ENCODE measurements at places on chromosomes 13 and 19.

DNA sequence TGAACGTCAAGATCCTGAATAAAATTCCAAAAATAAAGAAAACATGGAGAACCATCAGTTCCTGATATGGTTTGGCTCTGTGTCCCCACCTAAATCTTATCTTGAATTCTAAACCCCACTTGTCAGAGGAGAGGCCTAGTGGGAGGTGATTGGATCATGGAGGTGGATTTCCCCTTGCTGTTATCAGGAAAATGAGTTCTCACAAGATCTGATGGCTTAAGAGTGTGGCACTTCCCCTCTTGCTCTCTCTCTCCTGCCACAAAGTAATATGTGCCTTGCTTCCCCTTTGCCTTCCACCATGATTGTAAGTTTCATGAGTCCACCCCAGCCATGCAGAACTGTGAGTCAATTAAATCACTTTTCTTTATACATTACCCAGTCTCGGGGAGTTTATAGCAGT lies 827.4 kb downstream of the GPC5 start:
- DNase-seq = no peak

- no peak for DNase-seq
Measured at GRCh38 chr13:63999614-64000305, 2584.1 kb upstream of the PCDH20 start.

GRCh38 chr13:34862311-34862710 lies 79.8 kb upstream of the NBEA start:
- no peak for DNase-seq

DNA sequence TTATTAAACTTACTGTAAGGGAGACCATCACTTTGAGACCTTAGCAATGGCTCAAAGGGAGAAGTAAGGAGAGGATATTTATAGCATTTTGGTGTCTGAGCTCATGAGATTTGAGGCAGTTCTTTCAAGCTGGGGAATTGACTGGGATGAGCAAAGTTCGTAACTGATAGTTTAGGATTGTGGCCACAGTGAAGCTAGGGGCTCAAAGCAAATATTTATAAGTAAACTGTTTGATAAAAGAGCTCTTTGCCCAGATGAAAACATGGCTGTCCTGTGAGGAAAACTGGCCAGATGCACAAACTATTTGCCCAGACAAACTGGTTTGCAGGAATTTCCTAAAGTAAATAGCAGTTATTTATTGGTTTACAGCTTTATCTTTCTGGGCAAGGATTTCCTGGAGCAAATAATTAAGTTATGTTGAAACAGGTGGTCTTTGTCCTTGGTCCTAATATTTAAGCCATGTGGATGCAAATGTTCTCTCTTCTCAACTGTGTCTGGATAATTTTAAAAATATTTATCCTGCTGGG lies 59.7 kb upstream of the TMTC4 start:
- DNase-seq = no peak

DNA sequence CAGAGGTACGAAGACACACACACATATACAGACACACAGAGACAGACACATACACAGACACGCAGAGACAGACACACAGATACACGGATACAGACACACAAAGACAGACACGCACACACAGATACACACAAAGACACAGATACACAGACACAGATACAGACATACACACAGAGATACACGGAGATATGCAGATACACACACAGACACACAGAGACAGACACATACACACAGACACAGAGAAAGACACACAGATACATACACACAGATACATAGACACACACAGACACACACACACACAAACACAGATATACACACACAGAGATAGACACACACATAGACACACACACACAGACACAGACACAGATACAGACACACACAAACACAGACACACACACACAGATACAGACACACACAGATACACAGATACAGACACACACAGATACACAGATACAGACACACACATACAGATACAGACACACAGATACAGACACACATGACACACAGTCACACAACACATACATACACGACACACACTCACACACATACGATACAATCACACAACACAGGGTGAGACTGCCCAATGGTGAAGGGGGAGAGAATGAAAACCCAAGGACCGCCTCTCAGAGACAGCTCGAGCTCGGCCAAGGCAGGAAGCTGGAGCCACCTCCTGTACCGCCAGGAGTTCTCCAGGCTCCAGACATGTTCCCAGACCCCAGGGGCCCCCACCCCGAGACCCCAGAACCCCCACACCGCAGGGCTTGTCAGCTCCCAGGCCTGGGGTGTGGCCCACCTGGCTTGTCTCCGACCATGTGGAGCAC lies 8.8 kb upstream of the CCER2 start:
- DNase-seq = no peak

DNA sequence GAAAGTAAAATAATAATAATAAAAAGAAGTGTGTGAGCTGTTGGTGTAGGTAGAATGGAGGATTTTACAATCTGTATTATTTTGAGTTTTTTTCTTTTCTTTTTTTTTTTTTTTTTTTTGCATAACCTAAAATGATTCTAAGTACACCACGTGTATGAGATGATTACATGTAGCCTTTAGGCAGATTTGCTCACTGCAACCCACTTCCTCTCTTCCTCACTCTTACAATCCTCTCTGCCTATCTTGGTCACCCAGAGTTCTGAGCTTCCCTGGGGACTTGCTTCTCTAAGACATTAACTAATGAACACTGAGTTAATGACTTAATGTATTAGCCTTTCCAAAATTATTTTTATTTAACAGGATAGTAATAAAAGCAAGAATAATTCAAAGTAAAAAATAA lies 1169.6 kb downstream of the EFNB2 start:
- no peak for DNase-seq

- DNase-seq = no peak
Measured at GRCh38 chr13:113557013-113557412, 27.5 kb upstream of the TFDP1 start.

DNA sequence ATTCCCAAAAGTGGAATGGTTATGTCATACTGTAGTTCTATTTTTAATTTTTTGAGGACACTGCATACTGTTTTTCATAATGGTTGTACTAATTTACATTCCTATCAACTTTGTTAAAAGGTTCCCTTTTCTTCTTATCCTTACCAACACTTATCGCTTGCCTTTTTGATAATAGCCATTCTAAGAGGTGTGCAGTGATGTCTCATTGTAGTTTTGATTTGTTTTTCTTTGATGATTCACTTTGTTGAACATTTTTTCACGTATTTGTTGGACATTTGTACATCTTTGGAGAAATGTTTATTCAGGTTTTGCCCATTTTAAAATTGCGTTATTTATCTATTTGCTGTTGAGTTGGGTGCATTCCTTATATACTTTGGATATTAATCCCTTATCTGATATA lies 188.8 kb upstream of the SPRY2 start:
- DNase-seq = no peak

DNA sequence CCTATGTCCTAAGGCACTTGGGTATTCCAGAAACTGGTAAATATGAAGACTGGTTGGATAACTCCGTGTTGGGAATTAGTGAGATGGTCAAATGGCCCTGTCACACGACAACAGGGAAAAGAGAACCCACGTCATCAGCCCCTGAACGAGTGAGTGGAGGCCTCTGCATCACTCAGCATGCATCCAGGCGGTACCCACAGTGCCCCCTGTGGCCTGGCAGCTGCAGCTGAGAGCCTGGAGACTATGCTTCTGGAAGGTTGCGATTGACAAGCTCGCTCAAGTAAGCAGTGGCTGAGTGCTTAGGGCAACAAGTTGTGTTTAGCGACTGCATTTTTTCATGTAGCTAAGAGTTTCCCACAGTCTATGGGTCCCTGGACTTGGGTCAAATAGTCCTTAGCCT lies 55.9 kb downstream of the COL4A2 start:
- no peak for DNase-seq

- no peak for DNase-seq
Measured at GRCh38 chr19:43634506-43634871, 5.2 kb downstream of the CADM4 start.

DNA sequence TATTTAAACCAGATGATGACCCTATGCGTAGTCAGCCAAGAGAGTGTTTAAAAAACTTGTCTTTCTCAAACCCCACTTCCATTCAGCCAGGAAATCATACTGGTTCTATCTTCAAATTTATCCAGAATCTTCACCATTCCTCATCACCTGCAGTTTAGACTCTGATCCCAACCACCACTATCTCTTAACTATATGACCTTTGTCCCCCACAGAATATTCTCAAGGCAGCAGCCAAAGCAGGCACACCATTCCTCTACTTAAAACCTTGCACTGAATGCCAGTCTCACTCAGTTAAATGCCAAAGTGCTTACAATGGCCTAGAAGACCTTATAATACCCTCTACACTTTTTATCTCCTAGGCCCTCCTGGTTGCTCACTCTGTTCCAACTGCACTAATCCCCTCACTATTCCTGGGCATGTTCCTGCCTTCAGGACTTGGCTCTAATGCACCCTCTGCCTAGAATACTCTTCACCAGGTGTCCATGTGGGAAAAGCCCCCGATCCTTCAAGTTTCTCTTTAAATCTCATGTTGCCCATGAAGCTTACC lies 10.1 kb downstream of the SUCLA2 start:
- DNase-seq = no peak

- DNase-seq = no peak
Measured at GRCh38 chr13:94431987-94432386, 47.5 kb downstream of the DCT start.

DNA sequence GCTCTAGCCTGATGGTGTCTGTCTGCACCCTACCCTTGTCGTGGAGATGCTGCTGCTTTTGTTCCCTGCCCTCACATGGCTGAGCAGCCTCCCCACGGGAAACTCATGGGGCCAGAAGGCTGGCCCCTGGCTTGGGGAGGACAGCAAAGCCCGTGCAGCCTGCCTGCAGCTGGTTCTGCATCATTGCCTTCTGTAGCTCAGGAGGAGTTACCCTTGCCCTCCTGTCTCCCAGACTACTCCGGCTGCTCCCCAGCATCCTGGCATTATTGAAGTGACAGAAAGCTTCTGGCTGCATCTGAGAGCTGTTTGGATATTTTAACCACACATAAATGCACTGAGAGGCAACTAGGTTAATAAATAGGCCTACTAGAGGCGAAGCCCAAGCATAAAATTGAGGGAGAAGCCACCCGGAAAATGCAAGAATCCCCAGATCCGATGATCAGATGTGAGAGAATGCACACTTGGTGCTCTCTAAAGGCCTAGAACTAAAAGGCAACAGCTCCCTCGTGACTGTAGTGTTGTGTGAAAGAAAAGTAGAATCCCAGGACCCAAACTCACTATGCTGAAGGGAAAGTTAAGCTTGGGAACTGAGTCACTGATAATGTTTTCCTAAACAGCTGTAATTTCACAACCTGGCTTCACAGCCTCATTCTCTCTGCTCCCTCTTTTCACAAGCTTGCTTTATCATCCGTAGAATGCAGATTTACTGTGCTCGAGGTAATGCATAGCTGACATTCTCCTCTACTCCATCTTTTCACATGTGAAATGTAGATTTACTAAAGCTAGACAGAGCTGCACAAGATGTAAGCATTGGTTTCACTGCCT lies 110.8 kb downstream of the TNFRSF19 start:
- no peak for DNase-seq

All from effector CD8-positive, alpha-beta T cell (primary cell).